Amygdala (tissue), 56 donors: ENCODE measurements at places on chromosomes 13 and 19.

DNA sequence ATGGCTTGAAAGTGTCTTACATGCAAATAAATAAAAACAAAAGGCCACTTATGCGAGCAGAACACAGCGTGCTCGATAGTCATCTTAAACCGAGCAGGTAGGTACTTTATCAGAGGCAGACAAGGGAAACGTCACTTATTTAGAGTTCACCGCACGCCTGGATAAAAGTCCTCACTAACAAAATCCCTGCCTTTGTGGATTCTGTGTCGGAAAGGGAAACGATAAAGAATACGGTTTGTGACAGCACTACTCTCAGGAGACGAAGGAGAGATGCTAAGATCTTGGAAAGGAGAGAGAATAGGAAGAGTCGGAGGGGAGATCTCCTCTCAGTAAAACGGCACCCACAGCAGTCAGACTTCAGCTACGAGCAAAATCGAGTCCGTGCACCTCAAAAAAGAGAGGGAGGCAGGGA lies 581 bp downstream of the RCBTB1 start:
- peak; percentile 48 for DNase-seq

GRCh38 chr13:103540382-103540765 lies 474.2 kb upstream of the SLC10A2 start:
- no peak for DNase-seq

DNA sequence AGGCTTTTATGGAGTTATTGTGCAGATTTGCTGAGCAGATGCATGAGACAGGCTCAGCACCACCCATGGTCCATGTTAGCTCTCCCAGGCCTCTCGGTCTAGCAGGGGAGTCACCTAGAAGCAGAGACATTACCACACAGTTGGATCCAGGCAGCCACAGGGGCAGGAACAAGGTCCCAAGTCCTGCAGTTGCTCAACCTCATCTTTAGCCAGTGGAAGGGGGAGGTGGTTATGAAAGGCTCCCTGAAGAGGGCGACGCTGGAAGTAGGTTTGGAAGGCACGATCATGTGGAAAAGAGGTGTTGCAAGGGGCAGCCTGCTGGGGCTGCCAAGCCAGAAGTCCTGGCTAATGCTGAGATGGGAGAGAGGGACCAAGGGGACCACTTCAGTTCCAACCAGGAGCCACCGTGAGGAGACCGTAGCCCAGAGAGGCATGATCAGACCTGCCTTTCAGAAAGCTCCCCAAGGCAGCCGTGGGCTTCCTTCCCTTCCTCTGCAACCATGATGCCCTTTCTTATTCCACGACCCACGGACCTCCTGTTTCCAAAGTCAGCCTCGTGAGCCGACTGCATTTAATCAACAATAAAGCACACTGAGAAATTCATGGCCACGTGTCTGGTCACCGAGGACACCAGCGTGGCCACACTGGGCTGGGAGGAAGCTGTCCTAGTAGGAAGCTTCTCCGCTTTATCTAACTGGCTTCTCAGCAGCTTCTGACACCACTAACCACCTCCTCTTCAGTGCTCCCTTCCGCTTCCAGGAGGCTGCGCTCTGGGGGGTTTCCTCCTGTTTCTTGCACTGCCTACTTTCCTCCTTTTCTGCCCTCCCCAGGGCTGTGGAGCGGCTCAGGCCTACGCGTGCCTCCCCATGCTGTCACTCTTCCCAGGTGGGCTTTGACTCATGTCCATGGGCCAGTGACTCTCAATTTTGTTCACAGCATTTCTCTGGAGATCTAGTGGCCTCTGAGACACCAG lies 2.6 kb downstream of the AP1M1 start:
- no peak for DNase-seq

DNA sequence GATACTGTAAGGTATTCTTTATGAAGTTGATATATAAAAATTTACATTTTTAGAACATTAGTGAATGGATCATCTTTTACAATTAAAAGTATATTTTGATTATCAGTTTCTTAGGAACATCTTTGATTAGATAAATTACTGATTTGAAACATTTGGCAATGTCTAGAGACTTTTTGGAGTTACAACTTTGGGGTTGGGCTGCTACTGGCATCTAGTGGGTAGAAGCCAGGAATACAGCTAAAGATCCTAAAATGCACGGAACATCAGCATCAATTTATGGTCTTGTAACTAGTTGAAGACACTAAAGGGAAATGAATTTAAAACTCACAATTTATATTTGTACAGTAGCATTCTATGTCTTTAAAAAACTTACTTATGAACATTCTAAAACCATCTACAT lies 19.9 kb downstream of the POMP start:
- no peak for DNase-seq

DNA sequence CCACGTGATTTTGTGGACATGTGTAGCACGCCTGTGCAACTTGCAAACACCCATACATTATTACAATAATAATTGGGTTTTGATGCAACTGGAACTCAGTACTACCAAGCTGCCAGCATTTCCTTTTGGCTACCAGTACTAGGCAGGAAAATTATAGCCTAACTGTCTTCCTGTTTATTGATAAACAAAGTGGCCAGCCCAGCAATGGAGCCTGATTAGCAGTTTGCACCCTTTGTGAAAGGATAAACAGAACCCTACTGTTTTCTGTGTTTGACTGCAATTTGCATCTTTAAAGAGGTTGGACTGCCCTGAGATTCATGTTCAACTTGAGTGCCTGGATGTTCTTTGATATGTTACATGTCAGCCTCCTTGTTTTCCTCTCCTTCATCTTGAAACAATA lies 173.9 kb downstream of the ZIC5 start:
- no peak for DNase-seq

DNA sequence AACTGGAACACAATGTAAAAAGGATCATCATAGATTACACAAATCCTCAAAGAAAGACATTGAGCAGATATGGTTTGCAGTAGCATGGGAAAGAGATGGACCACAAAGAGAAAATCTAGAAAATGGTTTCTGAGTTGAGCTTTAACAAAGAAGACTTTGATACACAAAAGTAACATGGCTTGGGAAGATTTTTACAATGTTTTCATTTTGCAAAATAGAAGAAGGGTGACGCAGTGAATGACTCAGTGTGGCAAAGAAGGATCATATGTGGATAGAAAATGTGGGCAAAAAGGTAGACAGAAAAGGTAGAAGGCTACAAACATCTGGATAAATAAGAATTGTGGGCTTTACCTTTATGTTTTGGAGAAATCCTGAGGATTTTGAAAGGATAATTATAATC lies 1220.5 kb downstream of the PCDH17 start:
- DNase-seq, result no peak

DNA sequence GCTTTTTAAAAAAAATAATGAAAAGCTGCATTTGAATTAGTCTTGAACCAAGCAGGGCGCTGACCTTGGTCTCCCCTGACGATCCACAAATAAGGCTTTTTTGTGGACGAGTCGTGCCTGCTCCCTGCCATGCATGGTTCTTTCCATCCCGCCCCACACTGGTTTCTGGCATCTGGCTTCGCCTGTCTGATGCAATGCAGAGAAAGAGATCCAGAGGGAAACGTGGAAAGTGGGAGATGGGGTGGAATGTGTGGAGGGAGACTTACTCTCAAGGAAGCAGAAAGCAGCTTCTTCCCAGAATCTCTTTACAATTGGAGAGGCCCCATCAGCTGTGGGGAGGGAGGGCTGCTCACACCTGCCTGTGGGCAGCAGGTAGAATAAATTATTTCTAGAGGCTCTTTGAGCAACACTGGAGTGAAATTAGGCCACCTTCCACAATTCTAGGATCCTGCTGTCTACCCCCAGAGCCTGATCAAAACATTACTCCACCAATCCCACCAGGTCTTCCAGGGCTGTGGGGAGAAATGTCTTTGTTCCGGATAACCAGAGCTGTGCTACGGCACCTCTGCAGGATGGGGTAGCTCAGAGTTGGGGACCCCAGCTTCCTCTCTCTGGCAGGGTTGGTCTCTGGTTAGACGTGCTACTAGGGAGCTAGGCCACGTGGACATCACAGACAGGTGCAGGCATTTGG lies 183.5 kb downstream of the UQCRFS1 start:
- no peak for DNase-seq

DNA sequence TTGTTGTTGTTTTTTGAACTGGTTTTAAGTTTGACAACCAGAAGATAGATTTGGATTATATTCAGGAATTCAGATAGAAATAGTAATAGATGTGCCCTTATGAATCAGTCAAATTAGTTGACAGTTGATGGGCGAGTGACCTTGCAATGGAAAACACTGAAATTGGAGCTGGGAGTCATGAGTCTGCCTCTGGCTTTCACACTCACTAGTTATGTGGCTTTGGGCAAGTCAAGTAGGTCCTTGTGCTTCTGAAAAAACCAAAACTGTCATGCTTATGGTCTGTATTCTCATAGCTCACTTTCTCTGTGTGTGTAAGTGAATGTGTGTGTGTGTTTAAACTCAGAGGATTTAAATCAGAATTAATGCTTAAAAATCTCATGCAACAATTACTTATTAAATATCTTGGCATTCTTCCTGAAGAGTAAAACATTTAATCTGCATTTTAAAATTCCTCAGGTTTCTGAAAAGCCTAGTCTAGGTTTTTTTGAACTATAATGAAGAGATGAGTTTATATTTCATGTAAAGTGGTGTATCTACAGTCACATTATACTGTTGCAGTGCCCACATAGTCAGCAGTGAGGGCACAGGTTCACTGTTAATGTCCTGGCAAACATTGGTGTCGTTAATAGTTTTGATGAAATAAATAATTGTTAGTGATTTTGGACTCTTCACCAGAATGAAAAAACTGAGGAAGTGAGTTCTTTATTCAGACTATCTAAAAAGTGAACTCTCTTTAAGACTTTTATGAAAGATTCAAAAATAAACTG lies 32.5 kb downstream of the UCHL3 start:
- DNase-seq, result no peak

DNA sequence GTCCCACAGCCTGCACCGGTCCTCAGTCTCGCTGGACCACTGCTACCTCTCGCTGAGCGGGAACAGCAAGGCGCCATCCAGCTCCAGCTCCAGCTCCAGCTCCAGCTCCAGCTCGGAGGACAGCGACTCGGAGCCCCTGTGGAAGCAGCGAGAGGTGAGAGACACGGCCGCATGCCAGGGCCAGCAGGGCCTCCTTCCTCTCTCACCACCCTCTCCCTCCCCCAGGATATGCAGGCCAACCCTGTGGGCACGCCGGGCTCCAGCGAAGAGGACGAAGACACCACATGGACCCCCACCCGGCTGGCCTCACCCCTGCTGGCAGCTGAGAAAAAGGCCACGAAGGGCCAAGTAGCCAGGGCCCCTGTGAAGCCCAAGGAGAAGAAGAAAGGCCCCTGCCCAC lies 7.3 kb downstream of the SIX5 start:
- DNase-seq, result no peak

GRCh38 chr19:1122972-1123363 lies 19.2 kb downstream of the GPX4 start:
- no peak for DNase-seq

- no peak for DNase-seq
Measured at GRCh38 chr19:33175886-33176669, 18.1 kb upstream of the LRP3 start.

DNA sequence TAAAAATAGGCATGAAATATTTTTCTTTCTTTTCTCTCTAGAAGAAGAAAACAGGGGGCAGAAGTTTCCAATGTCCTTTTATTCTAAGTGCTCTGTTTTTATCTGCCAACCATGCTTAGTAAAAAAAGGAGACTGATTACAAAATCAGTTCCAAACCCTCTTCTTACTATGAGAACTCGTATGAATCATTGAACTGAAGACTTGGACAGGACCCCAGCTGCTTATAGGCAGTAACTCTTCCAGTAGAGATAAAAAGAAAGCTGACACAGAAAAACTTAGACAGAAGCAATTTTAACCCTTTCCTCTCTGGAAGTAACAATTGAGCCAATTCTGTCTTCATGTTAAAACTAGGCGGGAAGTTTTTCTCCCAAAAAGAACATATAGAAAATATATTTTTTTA lies 24.5 kb upstream of the FREM2 start:
- no peak for DNase-seq

DNA sequence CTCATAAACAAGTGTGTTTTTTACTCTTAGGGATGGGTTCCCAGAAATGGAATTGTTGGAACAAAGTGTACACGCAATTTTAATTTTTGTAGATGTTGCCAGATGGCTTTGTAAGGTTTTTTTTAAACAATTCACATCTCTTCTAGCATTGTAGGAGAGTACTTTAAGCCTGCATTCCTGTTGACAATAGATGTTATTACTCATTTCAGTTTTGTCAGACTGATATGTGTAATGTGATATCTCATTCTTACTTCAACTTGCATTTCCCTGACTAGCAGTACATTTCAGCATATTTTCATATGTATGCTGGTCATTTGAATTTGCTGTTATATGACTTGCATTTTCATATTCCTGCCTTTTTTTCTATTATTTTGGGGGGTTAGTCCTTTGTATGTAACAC lies 186.6 kb upstream of the SLITRK6 start:
- DNase-seq, result no peak

DNA sequence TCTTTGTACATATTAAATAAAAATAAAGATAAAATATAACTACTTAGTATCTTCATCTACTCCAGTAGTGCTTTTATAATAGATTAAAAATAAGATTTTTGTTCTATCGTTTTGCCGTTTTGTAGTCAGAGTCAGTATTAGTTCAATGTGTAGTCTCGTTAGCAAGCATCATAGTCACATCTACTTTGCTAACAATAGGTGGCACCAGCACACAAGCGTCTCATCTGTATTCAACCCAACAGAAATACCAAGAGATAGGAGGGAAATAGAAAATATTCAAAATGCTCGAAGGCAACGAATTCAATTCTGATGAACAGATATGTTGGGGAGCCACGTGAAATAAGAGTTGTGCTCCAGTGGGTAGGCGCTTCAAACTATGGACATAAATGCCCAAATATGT lies 21.4 kb upstream of the MICU2 start:
- no peak for DNase-seq

DNA sequence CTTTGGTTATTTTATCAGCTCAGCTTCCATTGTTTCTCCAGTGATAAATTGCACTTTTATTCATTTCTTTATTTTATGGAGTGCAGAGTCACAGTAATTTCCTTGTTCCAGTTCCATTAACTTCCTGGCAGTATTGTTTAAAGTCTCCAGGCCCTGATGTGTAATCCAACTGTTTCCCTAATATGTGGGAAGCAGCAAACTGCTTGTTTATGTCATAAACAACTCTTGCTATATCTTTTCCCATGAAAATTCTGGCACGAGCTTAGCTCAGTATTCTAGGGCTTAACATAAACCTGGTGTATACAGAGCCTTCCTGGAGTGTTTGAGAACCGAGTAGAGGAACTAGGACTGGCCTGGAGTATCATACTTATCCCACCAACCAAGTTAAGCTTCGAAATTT lies 83.5 kb upstream of the ARGLU1 start:
- DNase-seq, result no peak

DNA sequence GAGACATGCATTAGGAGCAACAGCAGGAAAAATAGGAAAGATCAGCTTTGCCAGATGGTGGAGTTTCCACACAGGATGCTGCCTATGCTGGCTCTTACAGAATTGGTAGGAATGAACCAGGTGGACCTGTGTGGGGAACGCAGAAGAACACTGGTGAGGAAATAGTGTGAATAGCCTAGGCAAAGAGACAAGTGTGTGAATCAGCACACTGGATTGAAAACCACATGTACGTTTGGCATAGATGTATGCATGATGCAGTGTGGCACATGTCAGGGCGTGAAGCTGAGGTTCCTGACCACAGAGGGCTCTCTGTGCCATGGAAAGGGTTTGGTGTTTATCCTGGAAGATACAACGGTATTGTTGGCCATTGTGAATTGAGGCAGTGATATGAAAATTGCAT lies 156.5 kb upstream of the SLC10A2 start:
- no peak for DNase-seq
